ENCODE measurements at places on chromosomes 12 and 14. TPM values are rescaled to one million over a fixed set of nuclear protein-coding genes. Genes with fewer than 3 reads are reported as not detected.

DNA sequence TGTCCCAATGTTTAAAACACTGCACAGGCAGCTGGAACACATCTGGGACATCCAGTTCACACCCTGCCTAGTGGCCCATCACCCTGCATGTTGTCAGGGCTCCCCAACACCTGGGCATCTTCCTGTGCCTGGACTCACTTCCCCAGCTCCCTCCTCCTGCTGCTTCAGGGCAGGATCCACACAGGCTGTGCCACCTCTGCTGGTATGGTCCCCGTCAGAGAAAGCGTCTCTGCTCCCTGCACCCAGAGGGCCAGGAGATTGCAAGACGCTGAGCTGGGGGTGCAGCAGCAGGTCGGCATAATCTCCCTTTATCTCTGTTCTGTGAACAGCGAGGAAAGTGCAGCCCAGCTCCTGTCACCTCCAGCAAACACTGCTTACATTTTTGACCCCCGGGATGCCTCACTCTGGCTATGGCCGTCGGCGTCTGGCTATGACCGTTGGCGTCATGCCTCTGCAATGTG lies 124.3 kb downstream of the ADGRD1 start:
- H3K27me3 ChIP-seq: no peaks in the 10 kb centered on the region
- no peaks in the 10 kb centered on the region for H3K36me3 ChIP-seq
- no peak overlapping the region for H3K4me3 ChIP-seq
- H3K27ac ChIP-seq: no peak overlapping the region

DNA sequence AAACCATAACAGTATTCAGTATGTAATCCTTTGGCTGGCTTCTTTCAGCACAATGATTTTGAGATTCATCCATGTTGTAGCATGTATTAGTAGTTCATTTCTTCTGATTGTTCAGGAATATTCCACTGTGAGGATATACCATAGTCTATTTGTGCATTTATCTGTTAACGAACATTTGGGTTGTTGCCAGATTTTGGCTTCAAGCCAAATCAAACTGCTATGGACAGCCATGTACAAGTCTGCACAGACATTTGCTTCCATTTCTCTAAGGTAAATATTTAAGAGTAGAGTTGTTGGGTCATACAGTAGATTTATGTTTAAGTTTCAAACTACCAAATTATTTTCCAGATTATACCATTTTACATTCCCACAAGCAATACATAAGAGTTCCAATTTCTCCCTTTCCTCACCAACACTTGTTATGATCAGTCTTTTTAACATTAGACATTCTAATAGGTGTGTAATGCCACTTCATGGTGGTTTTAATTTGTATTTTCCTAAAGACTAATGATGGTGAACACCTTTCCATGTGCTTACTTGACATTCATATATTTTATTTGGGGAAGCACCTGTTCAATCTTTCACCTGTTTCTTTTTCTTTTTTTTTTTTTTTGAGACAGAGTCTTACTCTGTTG lies 56.6 kb downstream of the ZFYVE21 start:
- no peaks in the 10 kb centered on the region for H3K27me3 ChIP-seq
- H3K4me3 ChIP-seq: no peak overlapping the region
- no peak for DNase-seq
- H3K27ac ChIP-seq: no peak overlapping the region

DNA sequence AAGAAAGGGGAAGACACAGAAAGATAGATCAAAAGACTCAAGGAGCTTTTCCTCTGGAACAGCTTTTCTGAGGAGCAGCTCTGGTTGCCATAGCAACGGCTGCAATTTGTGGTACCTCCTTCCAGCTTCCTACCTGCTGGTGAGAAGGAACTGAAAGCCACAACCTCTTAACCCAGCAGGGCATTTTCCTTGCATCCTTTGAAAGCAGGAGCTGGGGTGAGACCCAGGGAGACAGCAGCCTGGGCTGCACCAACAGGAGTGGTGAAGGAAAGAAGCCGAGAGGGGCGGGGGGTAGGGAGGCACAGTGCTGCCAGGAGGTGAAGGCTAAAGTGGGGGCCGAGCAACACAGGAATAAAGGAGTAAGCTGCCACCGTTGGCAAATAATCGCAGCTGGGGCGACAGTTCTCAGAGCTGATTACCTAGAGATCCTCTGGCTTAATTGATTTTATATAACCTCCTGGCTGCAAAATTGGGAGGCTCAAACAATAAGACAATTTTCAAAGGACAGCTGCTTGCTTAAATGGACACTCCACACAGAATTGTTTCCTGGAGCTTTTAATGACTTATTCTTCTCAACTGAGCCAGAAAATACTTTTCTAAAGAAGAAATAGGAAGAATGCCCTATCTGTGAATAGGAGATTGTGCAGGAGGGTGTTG lies 129.4 kb downstream of the RPAP3 start:
- H3K36me3 ChIP-seq: no peaks in the 10 kb centered on the region
- peaks cover 35% of the 10 kb centered on the region for H3K4me1 ChIP-seq
- no peaks in the 10 kb centered on the region for H3K27me3 ChIP-seq
- no peak overlapping the region for H3K4me3 ChIP-seq

DNA sequence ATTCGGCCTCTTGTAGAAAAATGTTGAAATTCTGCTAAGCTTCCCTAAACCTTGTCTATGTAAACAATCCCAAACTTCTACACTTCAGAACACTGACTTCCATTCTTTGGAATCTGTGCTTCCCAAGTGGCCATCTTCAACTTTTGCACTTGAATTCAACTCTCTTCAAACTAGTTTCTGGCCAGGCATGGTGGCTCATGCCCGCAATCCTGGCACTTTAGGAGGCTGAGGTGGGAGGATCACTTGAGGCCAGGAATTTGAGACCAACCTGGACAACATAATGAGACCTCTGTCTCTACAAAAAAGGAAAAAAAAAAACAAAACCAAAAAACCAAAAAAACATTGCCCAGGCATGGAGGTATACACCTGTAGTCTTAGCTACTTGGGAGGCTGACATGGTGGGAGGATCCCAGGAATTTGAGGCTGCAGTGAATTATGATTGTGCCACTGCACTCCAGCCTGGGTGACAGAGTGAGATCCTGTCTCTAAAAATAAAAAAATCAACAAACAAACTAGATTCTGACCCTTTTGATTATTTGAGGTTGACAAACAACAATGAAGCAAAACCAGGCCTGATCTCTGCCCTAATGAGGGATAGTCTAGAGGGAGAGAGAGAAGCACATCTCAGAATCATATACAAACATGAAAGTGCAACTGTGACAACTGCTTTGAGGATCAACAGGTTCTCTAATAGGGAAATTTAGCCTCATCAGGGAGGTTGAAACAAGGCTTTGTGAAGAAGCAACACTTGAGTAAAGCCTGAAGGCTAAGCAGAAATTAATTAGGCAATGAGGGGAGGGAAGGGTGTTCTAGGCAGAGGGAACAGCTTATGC lies 11.6 kb upstream of the C12orf75 start:
- H3K27me3 ChIP-seq: no peaks in the 10 kb centered on the region
- no peak overlapping the region for H3K27ac ChIP-seq
- H3K36me3 ChIP-seq: peaks cover 2% of the 10 kb centered on the region

MFAP5 gene
- total RNA-seq: not detected

SLC7A7 gene
- total RNA-seq: 0.56 TPM

DNA sequence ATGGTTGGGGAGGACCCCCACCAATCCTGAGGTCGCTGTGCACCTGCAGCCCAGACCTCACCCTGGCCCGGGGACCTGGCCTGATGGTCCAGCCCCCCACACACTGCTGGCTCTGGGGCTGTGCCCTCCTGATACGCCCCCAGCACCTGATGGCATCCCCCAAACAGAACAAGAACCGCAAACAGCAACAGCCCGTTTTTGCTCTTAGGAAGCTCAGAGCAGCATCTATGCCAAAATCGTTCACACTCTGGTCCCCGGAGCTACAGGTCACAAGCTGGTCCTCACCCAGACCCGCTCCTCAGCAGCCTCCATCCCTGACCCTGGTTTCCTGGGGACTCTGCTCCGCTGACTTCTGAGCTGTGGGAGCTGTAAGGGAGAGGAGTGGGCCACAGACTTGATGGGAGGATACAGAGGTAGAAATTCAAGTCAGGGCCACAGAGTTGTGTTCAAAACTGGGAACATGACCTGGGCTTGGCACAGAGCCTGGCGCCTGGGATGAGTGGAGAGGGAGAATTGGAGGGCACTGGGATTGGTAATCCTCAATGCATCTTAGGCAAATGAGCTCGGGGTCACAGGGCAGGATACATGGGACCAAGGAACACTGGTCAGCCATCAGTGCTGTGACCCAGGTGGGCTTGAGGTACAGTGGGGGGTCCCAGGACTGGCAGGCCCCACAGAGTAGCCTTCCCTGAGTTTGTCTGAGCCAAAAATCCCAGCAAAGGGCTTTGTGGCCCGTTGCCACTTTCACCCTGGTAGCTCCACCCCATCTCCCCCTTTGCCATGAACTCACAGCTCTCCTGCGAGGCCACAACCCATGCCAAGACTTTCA lies 170.9 kb upstream of the RTL1 start:
- peaks cover 47% of the 10 kb centered on the region for H3K27me3 ChIP-seq
- no peak for DNase-seq
- H3K27ac ChIP-seq: no peak overlapping the region
- H3K4me3 ChIP-seq: no peak overlapping the region
- H3K36me3 ChIP-seq: no peaks in the 10 kb centered on the region
